ENCODE measurements at places on chromosomes 2 and 18. TPM values are rescaled to one million over a fixed set of nuclear protein-coding genes. Genes with fewer than 3 reads are reported as not detected.

The KANSL3 gene
- 39.7 TPM for total RNA-seq

DNA sequence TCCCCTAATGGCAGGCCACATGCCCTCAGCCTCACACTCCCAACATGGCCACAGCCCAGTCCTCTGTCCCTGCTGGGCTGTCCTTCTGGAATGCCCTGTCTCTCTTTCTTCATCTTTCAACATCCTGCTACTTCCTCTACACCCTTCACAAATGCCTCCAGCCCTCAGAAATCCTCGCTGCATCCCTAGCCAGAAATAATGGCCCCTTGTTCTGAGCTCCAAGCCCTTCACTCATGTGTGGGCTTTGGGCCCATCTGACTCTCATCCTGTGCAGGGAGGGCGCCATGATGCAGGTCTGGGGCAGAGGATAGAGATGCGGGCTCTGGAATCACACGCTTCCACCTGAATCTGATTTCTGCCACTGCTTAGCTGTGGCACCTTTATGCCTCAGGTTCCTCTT lies 181.9 kb downstream of the TNS1 start:
- DNase-seq: no peak

The RGPD4 gene
- total RNA-seq: 0.16 TPM

The AGXT gene
- not detected for total RNA-seq

GRCh38 chr2:58195662-58196061 lies 45.5 kb downstream of the FANCL start:
- DNase-seq: peak; percentile 46
